ENCODE measurements at places on chromosomes 3 and 15.

GRCh38 chr3:161221806-161222600, 892 bp downstream of the NMD3 start:
- DNase-seq, result no peak

DNA sequence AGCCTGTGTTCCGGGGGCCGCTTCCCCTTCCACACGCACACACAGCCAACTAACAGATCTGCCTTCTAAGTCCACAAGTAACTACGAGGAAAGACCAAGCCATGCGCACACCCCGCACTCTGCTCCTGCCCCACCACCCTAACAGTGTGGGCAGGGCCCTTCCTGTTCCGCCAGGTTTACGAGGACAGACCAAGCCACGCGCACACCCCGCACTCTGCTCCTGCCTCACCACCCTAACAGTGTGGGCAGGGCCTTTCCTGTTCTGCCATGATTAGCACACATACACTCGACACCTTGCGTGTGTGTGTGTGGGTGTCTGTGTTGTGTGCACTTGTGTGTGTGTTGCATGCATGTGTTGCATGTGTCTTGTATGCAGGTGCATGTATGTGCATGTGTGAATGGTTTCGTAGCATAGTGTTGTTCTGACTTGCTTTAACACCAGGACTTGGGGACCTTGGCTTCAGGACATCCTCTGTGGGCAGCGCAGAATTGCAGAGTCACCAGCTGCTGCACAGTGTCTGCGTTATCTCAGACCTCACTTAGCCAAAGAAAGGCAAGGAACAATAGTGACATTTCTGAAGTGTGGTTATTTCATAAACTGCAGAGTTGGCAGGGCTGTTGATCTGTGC, 114.4 kb downstream of the CHSY1 start:
- no peak for DNase-seq

DNA sequence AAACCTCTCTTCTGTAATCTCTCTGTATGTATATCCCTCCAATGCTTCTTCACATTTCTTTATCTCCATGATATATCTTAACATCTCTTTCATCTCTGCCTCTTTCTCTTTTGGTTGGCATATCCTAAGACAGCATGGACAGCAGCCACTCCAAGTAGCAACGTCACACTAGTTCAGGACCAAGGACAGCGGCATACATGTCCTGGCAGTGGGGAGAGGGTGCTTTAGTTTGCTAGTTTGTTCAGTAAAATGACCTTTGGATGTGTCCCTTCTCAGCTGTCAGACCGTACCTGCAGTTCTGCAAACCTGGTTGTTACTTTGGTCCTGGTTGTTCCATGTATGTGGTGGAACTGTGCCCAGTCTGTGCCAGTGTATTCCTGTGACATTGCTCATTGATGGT, 225.6 kb upstream of the ROPN1 start:
- DNase-seq, result peak; percentile 69

GRCh38 chr3:179772297-179772696, 119.5 kb downstream of the USP13 start:
- DNase-seq, result no peak

DNA sequence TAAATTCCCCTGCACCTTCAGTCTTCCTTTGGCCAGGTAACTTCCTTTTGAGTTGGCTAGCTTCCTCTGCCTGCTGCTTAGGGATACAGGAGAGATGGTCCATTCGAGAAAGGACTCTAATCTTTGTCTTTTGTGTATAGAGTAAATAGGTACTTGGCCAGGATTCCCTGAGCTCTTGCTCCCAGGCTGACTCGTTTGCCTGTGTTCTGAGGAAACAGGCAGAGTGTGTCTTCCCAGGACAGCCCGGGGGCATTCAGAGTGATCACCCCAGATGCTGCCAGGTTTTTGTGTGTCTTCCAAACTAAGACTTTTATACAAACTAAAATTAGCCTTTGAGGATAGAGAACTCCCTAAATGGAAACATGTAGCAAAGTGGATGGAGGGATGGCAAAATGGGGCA, 39.5 kb downstream of the TMEM108 start:
- DNase-seq, result no peak

GRCh38 chr15:94277485-94277884, 46.1 kb downstream of the MCTP2 start:
- no peak for DNase-seq

DNA sequence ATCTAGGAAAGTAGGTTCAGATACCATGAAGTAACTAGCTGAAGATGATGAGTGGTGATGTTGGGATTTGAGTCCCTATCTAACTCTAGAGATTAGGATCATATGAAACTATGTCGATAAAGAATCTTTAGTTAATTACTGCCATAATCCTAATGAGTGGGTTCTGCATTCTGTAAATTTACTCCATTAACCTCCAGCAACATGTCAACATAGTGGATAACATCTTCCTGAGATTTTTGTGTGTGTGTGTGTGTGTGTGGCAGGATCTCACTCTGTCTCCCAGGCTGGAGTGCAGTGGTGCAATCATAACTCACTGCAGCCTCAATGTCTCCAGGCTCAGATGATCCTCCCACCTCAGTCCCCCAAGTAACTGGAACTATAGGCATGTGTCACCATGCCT, 272.9 kb upstream of the DPH6 start:
- DNase-seq, result no peak

DNA sequence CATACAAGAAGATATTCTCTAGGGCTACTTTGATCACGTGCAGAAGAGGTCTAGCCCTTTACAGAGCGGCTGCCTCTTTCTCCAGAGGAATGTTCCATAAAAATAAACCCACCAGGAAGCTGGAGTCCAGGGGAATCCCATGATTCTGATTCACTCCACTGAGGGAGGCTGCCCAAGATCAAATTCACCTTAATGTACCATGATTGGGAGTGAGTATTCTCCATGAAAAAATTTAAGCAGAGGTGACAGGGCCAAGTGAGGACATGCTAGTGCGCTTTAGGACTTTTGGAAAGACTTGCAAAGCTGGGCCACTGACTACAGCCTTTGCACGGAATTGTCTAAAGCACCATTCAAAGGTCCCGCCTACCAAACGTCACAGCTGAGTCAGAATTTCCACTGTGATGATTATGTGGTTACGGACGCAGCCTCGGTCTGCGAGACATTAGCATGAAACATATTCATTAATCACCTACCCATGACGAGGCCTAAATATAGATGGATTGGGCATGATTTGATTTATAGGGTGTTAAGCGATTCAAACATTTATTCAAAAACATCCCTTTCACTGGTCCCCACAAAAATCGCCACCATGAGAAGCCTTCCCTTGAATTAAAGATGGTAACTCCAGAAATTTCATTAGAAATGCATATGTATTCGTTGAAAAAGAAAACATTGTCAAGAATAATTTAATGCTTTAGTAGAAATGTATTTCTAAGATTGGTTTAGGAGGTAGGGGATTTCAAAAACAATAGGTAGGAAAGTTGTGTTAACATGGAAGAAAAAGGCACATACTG, 152.6 kb downstream of the GREM1 start:
- no peak for DNase-seq

GRCh38 chr3:32018757-32019564, 37.4 kb downstream of the ZNF860 start:
- no peak for DNase-seq

DNA sequence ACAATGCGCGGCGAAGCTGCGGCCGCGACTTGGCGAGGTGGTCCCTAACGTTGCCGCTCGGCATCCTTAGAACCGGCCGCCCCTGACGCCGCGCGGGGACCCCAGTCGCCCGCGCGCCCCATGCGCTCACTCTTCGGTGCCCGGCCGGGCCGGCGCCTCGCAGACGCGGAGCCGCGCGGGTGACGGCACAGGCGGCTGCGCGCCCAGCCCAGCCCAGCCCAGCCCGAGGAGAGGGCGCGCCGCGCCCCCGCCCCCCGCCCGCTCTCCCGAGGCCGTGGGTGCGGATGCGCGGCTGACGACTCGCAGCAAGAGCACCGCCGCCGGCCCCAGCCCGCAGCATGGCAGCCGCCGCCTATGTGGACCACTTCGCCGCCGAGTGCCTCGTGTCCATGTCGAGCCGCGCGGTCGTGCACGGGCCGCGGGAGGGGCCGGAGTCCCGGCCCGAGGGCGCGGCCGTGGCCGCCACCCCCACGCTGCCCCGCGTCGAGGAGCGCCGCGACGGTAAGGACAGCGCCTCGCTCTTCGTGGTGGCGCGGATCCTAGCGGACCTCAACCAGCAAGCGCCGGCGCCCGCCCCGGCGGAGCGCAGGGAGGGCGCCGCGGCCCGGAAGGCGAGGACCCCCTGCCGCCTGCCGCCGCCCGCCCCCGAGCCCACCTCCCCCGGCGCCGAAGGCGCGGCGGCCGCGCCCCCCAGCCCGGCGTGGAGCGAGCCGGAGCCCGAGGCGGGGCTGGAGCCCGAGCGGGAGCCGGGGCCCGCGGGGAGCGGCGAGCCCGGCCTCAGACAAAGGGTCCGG, 437 bp downstream of the KLF13 start:
- no peak for DNase-seq

DNA sequence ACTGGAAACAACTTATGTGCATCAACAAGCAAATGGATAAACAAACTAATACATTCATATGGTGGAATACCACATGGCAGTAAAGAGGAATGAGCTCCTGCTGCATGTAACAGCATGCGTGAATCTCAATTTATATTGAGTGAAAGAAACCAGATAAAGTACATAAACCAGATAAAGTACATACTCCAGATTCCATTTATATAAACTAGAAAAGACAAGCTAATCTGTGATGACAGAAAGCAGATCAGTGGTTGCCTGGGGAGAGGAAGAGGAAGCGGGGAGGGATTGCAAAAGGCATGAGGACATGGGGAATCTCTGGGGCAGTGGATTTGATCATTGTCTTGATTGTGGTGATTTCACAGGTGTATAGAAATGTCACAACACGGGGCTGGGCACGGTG, 34.2 kb downstream of the LIMD1 start:
- DNase-seq, result no peak

GRCh38 chr3:45958321-45958791, 15.1 kb downstream of the CXCR6 start:
- DNase-seq, result no peak

DNA sequence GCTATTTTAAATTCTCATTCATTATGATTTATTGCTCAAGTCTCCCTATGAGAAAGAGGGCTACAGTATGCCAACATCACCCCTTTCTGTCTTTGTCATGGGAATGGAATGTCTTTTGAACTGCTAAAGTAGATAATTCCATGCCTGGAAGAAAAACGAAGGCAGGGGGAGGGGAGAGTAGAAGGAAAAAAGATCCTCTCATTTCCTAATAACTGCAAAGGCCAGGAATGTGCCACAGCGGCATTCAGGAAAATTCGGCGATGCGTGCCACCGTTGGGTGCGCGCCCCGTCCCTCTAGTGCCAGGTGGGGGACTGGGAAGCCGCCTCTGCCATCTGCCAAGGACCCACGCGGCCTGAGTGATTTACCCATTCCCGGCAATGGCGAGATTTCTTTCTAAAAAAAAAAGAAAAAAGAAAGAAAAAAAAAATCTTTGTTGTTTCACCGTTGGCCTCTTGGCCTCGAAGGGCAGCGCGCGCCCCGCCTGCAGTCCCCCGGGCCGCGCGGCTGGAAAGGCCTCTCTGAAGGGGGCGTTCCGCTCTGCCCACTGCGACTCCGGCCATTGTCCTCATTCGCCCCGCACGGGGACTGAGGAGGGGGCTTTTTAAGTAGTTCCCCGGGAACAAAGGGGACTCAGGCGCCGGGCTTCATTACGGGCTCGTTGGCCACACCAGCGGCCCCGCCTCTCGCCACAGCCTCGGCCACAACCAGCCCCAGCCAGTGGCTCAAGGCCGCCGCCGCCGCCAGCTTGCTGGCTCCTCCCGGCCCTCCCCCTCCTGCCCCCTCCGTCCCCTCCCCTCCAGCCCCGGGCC, 54.5 kb downstream of the CPN2 start:
- peak; percentile 78 for DNase-seq

GRCh38 chr3:71651625-71652024, 68.1 kb upstream of the FOXP1 start:
- no peak for DNase-seq

- DNase-seq, result no peak
Observed at GRCh38 chr3:57006179-57006657, 54.2 kb upstream of the SPATA12 start.

- no peak for DNase-seq
Observed at GRCh38 chr3:107271787-107272387, 105.4 kb upstream of the CCDC54 start.

GRCh38 chr3:6644070-6644929, 216.6 kb upstream of the GRM7 start:
- DNase-seq, result no peak

GRCh38 chr15:48966595-48967301, 3.0 kb upstream of the SHC4 start:
- DNase-seq, result no peak

GRCh38 chr3:31008994-31009393, 114.5 kb upstream of the GADL1 start:
- DNase-seq, result no peak

DNA sequence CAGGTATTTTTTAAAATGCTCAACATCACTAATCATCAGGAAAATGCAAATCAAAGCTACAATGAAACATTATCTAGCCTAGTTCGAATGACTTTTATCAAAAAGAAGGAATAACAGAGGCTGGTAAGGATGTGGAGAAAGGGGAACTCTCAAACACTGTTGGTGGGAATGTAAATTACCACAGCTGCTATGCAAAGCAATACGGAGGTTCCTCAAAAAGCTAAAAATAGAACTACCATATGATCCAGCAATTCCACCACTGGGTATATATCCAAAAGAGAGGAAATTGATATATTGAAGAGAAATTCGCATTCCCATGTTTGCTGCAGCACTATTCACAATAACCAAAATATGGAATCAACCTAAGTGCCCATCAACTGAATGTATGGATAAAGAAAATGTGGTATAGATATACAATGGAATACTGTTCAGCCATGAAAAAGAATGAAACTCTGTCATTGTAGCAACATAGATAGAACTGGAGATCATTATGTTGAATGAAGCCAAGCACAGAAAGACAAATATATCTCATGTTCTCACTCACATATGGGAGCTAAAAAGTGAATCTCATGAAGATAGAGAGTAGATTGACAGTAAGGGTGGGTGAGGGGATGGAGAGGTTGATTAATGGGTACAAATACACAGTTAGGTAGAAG, 19.7 kb upstream of the CLN6 start:
- DNase-seq, result no peak

DNA sequence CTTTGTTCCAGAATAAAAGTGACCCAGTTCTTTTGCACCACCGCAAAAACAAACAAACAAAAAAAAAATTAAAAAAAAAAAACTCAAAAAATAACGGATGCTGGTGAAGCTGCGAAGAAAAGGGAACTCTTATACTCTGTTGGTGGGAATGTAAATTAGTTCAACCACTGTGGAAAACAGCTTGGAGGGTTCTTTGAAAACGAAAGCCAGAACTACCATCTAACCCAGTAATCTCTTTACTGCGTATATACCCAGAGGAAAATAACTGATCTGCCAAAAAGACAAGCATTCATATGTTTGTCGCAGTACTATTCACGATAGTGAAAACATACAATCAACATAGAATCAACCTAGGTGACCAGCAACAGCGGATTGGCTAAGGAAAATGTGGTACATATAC, 298.9 kb upstream of the CBLB start:
- no peak for DNase-seq

DNA sequence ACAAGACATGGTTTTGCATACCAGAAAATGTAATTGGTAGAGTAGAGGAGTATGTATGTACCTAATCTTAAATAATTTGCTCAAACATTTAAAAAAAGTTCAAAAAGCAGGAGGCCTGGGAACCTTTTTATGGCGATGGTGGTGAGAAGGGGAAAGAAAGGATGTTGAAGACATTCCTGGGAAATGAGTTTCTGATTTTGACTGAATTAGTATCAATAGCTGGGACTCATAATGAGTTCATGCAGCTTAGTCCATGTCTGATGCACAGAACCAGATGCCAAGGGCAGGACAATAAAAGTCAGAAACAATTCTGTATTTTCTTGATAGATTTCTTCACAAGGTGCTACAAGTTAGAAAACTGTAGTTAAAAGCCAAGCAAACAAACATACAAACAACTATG, 395.3 kb downstream of the GAP43 start:
- DNase-seq, result no peak

Data from neural crest cell (in vitro differentiated cells).